Hippocampal formation (tissue), 2 donors: ENCODE measurements at places on chromosomes 16 and 17.

DNA sequence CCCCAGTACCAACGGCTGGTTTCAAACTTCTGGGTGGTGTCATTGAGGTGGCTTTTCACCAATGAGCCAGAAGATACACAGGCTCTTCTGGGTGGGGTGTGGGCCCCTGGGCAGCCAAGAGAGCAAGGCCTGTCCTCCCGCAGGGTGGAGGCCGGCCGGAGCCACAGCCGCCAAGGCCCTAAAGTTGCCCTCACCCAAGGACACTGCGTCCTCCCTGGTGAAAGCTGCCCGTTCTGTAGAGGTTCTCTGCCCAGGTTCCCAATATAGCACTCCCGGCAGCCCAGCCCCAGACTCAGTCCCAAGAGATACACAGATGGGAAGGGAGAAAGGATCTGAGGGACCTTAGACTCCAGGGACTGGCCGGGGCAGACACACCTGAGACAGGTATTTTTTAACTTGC is 10.7 kb upstream of the CACNG1 start:
- DNase-seq = no peak

- no peak for DNase-seq
These were observed 12.2 kb downstream of the MYH13 start for GRCh38 chr17:10360578-10360977.

GRCh38 chr17:48055531-48056245 is 7.5 kb downstream of the NFE2L1 start:
- no peak for DNase-seq

DNA sequence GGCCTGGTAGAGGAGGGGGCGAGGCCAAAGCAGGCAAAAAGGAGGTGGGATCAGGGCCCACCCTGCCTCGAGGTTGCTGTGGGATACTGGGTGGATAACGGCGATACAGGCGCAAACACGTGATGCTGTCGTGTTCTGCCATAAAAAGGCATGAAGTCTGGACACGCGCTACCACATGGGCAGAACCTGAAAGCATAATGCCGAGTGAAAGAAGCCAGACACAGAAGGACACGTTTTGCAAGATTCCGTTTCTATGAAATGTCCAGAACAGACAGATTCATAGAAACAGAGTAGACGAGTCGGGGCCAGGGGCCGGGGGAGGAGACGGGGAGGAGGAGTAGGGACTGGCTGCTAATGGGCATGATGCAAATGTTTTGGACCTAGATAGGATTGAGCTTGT is 43.5 kb downstream of the ZDHHC7 start:
- DNase-seq = no peak

GRCh38 chr17:68424203-68424602 is 33.1 kb downstream of the WIPI1 start:
- no peak for DNase-seq

GRCh38 chr17:79838522-79839274 is 542 bp downstream of the CBX4 start:
- peak; percentile 56 for DNase-seq

DNA sequence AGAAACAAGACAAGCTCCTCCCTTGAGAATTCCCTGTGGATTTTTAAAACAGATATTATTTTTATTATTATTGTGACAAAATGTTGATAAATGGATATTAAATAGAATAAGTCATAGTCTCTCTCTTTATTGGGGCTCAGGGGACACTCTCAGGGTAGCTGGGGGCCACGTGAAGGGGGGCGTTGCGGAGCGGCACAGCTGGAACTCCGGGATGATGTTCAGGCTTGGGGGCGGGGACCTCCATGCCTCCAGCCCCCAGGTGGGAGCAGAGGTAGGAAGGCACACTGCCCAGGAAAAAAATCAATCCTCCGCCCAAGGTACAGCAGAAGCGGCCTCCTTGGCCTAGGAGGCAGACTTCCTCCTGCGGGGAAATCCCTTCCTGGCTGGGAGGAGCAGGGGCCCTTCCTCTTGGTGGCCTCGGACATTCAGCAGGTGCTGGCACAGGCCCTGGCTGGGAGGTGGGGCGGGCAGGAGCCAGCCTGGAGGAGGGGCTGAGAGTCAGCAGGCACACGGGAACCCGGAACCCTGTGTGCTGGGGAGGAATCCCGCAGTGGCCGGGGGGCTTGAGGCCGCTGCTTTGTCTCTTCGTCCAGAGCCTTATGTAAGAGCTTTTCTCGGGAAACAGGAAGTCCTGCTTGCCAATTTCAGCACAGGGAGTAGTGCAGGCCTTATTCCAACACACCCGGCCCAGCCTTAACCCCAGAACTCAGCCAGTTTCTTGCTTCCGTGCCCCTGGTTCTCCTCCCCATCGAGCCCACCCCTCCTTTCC is 591 bp upstream of the TNFSF13 start:
- DNase-seq = peak; percentile 61

- no peak for DNase-seq
These were observed 110.4 kb downstream of the MAP2K6 start for GRCh38 chr17:69524854-69525253.

DNA sequence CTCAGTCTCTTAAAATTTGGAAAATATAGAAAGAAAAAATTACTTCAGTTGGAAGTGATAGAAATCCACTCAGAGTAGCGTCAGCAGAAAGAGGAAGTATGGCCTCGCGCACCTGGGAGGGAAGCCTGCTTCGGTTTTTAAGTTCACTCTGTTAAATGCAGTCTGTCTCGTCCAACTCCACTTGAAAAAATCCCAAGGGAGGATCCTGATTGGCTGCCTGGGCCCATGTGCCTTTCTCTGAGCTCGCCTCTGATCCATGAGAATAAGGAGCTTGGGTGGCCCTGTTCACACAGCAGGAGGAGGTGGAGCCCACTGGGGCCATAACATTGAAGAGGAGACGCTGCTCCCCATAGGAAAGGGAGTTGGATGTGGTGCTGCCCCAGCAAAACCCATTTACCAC is 40.7 kb downstream of the DNAJA2 start:
- DNase-seq = no peak

- no peak for DNase-seq
These were observed 122.3 kb downstream of the MRTFB start for GRCh38 chr16:14193316-14193871.

- no peak for DNase-seq
These were observed 28.0 kb upstream of the GPRC5B start for GRCh38 chr16:19912455-19913339.
